Left lung (tissue), 14 donors: ENCODE measurements at places on chromosomes 13 and 19. TPM values are rescaled to one million over a fixed set of nuclear protein-coding genes. Genes with fewer than 3 reads are reported as not detected.

DNA sequence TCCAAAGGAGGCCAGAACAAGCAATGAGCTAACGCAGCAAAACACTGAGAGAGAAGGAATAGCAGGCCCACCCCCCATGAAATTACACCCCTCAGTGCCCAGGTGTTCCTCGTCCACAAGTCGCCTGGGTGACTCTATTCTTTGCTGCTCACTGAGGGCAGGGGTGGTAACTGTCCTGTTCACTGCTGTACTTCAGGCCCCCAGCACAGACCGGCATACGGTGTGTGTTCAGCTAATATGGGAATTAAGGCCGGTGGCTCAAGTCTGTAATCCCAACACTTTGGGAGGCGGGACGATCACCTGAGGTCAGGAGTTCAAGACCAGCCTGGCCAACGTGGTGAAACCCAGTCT, 31.9 kb downstream of the DHRS12 start:
- no peak for DNase-seq

- no peak for DNase-seq
Measured at GRCh38 chr13:48662226-48662625, 8.5 kb downstream of the CYSLTR2 start.

DNA sequence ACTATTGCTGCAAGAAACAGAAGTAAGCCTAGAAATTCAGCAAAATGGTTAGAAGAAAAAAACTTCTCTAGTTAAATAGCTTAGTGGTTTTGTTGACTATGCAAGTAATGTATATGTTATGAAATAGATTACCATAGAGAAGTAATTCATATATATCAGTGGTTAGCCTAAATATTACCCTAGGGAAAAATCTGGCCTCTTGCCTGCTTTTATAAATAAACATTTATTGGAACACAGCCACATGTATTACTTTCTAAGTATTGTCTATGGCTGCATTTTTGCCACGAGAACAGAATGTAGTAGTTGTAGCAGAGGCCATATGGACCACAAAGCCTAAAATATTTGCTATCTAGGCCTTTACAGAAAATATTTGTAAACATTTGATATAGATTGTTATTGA, 1471.7 kb upstream of the PRR20A start:
- DNase-seq: no peak

DNA sequence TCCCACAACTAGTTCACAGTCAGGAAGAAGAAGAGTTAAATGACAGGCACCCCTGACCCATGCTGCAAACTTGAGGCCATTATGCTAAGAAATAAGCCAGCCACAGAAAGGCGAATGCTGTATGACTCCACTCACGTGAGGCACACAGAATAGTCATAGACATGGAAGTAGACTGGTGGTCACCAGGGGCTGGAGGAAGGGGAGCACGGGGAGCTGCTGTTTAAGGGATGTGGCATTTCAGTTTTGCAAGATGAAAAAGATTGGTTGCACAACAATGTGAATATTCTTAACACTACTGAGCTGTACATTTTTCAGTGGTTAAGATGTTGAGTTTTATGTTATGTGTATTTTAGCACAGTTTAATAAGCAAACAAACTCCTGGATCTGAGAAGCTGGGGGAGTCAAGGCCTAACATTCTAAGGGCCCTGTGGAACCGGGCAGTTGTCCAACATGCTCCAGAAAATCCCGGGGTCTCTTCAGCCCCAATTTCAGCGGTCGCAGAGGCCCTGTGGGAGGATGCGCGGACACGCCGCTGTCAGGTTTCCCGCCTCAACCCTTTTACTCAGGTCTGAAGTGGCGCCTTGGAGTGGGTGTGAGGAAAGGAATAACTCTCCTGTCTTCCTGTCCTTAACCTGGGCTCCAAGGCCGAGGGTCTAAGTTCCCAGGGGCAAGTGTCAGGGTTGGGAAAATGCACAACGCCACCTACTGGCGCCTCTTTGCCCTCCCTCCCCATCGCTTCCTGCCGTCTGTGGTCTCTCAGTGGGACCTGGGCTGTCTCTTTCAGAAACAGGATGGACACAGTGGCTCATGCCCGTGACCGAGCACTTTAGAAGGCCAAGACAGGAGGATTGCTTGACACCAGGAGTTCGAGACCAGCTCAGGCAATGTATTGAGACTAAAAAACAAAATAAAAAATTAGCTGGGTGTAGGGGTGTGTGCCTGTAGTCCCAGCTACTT, 4.4 kb upstream of the TMEM272 start:
- DNase-seq: no peak

- DNase-seq: no peak
Measured at GRCh38 chr19:30087381-30088138, 145.5 kb downstream of the URI1 start.

DNA sequence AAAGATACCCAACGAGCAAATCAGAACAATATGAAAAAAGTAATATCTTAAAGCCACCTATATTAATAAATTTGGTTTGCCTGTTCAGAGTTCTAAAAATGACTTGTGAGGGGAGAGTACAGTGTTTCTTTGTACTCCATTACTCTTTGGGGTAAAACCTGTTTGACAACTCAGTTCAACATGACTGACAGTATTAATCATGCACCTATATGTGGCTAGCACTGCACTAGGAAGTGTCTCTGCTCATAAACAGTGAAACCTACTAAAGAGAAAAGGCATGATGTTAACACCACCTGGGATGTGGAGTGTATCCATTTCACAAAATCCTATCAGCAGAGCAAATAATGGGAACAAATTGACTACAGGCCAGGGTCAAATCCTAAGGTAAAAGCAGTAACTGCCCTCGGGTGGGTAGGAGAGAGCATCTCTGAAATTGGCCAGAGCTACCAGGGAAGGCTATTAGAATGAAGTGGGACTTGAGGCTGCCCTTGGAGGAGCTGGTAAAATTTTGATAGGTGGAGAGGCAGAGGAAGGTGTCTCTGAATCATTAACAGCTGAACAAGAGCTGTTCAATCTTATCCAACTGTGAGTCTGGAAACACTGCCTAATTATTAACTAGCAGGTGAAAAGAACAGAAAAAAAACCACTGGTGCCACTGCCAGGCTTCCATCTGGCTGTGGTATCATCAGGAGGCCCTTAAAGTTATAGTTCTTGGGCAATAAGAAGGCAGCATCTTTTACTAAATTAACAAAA, 365.1 kb downstream of the DNAJC15 start:
- no peak for DNase-seq

- no peak for DNase-seq
Measured at GRCh38 chr13:112814905-112815585, 125.2 kb downstream of the ATP11A start.

GRCh38 chr13:43470610-43471009, 316.2 kb downstream of the ENOX1 start:
- DNase-seq: no peak

DNA sequence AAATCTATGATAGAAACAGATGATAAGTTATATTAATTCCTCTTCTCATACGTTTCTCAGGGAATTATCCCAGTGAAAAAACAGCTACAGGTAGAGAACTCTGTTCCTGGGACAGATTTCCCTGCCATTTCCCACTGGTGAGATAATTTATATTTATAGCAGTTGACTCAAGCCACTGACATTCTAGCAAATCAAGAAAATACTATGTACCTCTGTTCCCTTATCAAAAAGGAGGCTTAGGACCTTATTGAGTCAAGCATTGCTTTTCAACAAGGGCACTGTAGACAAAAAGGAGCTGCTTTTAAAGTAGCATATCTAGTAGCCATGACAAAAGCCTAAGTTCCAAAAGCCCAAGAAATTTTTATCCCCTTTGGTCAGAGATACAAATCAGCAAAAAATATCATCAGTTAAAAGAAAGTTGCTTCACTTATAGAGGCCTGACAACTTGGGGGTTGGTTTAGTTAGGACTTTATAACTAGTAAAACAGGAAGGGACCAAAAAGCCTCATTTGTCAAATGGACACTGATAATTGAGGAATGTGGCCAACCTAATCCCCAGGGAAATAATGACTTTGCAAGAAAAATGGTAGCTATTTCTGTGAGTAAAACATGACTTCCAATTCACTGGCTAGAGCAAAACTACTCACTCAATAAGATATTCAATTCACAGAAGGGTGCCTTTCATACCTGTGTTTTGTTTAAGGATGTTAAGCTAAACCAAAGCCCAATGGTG, 652.5 kb downstream of the SLITRK1 start:
- DNase-seq: no peak

- DNase-seq: no peak
Measured at GRCh38 chr13:82412749-82413148, 1469.5 kb downstream of the SLITRK1 start.

Gene DNAJB1
- total RNA-seq: 110 TPM

Gene ZNF555
- total RNA-seq: 6.6 TPM

Gene UBE2L5
- not detected for total RNA-seq

Gene C19orf81
- 2.2 TPM for total RNA-seq

Gene ZNF547
- total RNA-seq: 3.0 TPM
